ENCODE measurements at places on chromosomes 5 and 9.
A peak's percentile ranks its signal among the peaks of the same experiment; 100 is the strongest.

- DNase-seq, result no peak
Observed at GRCh38 chr5:144731786-144732185, 561.1 kb downstream of the KCTD16 start.

DNA sequence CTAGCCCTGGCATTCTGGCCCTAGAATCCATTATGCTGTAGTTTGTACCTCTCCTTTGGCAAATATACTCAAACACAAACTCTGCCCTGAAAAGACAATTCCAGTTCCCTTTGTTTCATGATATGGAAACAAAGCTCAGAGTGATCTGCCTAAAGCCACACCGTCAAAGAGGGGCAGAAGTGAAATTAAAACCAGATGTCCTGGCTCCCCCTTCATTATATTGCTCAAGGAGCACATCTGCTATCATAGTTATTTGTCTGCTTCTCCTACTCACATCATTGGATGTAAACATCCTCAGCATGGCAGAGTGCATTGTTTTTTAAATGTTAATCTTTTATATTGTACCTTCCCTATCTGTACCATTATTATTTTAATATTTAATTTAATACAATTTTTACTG is 266.7 kb upstream of the SMARCA2 start:
- no peak for DNase-seq

DNA sequence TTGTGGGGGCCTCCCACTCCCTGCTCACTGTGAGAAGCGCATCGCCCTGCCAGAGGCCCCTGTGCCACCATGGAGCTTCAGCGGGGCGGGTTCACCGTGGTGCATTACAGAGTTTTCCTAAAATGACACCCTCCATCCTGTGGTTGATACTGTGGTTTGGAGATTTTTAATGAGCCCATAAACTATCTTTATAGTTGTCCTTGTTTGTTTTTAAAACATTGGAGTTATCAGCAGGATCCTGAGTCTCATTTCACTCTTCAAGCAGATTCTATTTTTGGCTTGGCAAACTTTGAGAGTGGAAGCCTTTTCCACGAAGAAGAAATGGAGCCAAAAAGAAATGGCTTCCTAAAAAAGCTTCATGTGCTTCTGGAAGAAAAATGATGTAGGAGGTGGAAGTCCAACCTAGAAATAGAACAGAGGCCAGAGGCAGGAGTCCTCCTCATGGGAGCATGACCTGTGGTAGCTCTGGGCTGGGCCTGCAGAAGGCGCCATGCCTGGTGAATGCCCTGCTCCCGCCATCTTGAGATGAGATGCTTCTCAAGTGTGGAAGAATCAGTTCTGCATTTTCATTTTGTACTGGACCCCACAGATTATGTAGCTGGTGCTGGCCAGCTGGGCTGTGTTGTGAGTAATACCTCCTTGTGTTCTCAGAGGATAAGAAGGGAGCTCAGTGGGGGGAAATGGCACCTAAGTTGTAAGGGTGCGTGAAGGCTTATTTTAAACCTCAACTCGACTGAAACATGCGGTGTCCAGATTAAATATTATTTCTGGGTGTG is 79.0 kb upstream of the RAI14 start:
- DNase-seq, result no peak

- peak; percentile 58 for DNase-seq
Observed at GRCh38 chr5:163347671-163348070, 89.7 kb upstream of the CCNG1 start.

DNA sequence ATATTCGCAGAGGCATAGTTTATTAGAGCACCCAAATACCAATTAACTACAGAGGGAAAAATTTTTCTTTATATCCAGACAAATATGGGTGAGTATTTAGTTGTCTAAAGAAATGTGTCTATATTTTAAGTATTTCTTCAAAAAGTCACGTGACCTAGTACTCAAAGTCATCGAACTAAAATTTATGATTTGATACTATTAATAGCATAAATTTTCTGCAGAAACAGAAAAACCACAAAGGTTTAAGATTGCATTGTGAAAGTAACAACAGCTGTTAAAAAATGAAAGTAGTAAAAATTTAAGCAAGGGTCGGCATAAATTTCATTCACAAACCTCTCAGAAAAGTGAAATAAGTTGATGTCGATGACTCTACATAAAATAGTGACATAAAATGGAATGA is 323.9 kb upstream of the RORB start:
- DNase-seq, result no peak
